Body of pancreas (tissue), 4 donors: ENCODE measurements at places on chromosomes 5 and 9.

GRCh38 chr5:74945561-74946165 lies 79.5 kb upstream of the FAM169A start:
- DNase-seq, result no peak

DNA sequence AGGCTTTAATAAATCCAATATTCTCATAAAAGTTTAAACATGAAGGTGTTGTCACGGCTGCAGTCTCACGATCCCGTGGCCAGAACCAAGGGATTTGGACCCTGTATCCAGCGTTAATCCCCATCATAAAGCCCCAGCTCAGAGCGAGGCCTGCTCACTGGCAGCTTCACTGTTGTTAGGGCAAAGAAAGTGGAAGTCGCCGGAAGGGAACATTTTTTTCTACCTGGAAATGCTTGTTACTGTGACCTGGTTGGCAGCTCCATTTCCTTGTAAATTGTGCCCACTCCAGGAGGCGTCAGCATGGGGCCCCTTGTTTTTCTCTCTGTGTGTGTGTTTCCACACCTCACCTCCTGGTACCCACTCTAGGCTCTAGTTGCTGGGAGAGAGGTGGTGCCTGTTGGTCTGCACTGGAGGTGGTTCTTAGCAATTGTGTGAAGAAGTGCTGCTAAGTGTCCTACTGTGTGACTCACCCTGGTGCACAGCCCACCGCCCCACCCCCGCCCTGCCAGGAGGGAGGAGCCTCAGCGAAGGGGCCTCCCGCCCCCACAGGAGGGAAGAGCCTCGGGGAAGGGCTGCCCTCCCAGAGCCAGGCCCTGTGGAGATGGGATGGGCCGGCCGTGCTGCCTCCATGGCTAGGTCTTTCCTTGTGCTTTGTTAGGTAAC lies 105.1 kb downstream of the EHMT1 start:
- DNase-seq, result no peak

GRCh38 chr9:92324889-92325268 lies 271 bp downstream of the NOL8 start:
- DNase-seq, result no peak

GRCh38 chr5:52989781-52990527 lies 802 bp downstream of the ITGA2 start:
- DNase-seq, result peak; percentile 36

GRCh38 chr5:113425909-113426308 lies 8.9 kb downstream of the TSSK1B start:
- no peak for DNase-seq

- no peak for DNase-seq
Observed at GRCh38 chr5:43034591-43034968, 5.5 kb downstream of the ANXA2R start.
